ENCODE measurements at places on chromosomes 11 and 22. TPM values are rescaled to one million over a fixed set of nuclear protein-coding genes. Genes with fewer than 3 reads are reported as not detected.

GRCh38 chr22:29106839-29107238 is 34.0 kb downstream of the KREMEN1 start:
- no peak overlapping the region for H3K4me3 ChIP-seq
- no peaks in the 10 kb centered on the region for H3K36me3 ChIP-seq
- DNase-seq, result no peak
- H3K27ac ChIP-seq, result no peak overlapping the region

GRCh38 chr22:36724836-36725235 is 21.3 kb upstream of the CACNG2 start:
- H3K27me3 ChIP-seq, result peaks cover 35% of the 10 kb centered on the region
- DNase-seq, result no peak
- no peak overlapping the region for H3K27ac ChIP-seq
- no peaks in the 10 kb centered on the region for H3K4me1 ChIP-seq
- H3K36me3 ChIP-seq, result no peaks in the 10 kb centered on the region
- no peak overlapping the region for H3K4me3 ChIP-seq

GRCh38 chr22:38497869-38498268 is 8.2 kb downstream of the DDX17 start:
- peaks cover 89% of the 10 kb centered on the region for H3K36me3 ChIP-seq
- no peaks in the 10 kb centered on the region for H3K27me3 ChIP-seq
- H3K27ac ChIP-seq, result no peak overlapping the region
- H3K4me1 ChIP-seq, result peaks cover 24% of the 10 kb centered on the region
- no peak for DNase-seq
- H3K4me3 ChIP-seq, result no peak overlapping the region

DNA sequence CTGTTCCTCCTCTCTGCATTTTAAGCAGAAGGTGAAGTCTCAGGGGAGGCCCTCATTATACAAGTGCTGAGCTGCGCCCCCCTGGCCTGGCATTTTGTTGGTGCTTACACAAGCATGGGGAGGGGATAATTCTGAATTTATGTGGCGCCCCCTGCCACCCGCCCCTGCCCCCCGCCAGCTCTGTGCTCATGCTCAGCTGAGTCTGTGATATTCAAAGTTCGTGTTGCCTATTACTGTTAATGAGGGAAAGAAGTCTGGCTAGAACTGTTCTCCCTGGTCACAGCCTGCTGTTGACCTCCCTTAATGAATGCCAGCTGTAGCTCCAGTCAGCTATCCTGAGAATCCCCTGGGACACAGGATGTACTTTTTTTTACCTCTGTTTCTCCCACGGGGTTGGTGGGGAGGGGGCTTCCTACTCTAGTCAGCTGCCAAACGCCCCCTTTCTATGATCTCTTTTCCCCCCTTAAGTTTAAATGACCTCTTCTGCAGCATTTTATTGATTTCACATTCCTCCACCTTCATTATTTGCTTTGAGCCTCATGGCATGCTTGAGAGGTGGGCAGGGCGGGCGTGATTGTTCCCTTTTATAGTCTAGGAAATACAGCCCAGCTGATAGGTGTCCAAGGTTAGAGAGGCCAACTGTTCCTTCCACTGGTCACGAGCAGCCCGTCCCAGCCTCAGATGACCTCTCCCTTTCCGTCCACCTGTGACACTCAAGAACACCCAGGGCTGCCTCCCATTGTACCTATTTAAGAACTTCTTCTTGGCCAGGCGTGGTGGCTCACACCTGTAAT is 12.2 kb downstream of the USP2 start:
- no peaks in the 10 kb centered on the region for H3K36me3 ChIP-seq
- no peak overlapping the region for H3K4me3 ChIP-seq
- H3K27ac ChIP-seq, result no peak overlapping the region
- peaks cover 5% of the 10 kb centered on the region for H3K4me1 ChIP-seq
- peaks cover 40% of the 10 kb centered on the region for H3K27me3 ChIP-seq

GRCh38 chr11:124195189-124195734 is 12.1 kb downstream of the OR10D3 start:
- H3K27ac ChIP-seq, result no peak overlapping the region
- peaks cover 3% of the 10 kb centered on the region for H3K27me3 ChIP-seq
- DNase-seq, result no peak
- H3K4me3 ChIP-seq, result no peak overlapping the region
- H3K4me1 ChIP-seq, result peaks cover 2% of the 10 kb centered on the region

GRCh38 chr22:23497016-23497885 is 82.8 kb downstream of the IGLL1 start:
- H3K27ac ChIP-seq, result no peak overlapping the region
- H3K4me3 ChIP-seq, result no peak overlapping the region
- H3K36me3 ChIP-seq, result no peaks in the 10 kb centered on the region
- no peak for DNase-seq
- peaks cover 5% of the 10 kb centered on the region for H3K27me3 ChIP-seq
- H3K4me1 ChIP-seq, result no peaks in the 10 kb centered on the region

GRCh38 chr22:44195189-44195871 is 14.6 kb downstream of the PARVG start:
- H3K36me3 ChIP-seq, result peaks cover 60% of the 10 kb centered on the region
- H3K27me3 ChIP-seq, result no peaks in the 10 kb centered on the region

DNA sequence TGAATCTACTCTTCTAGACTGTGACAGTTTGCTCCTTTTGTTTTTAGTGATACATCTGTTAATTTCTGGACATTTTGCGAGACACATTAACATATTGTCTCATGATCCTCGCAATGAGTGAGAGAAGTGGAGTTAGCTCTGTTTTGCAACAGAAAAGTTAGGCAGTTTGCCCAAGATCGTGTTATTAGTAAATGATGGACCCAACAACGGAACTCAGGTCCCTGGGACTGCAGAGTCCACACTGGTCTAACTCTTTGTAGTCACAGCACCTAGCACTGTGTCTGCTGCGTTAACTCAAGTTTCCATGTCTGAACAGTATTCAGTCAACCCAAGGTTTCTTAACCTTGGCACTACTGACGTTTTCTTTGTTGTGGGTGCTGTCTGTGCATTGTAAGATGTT is 3.2 kb downstream of the DEPDC7 start:
- H3K4me1 ChIP-seq, result peaks cover 9% of the 10 kb centered on the region
- H3K4me3 ChIP-seq, result no peak overlapping the region
- no peaks in the 10 kb centered on the region for H3K36me3 ChIP-seq
- peaks cover 43% of the 10 kb centered on the region for H3K27me3 ChIP-seq
- no peak for DNase-seq
- H3K27ac ChIP-seq, result no peak overlapping the region

DNA sequence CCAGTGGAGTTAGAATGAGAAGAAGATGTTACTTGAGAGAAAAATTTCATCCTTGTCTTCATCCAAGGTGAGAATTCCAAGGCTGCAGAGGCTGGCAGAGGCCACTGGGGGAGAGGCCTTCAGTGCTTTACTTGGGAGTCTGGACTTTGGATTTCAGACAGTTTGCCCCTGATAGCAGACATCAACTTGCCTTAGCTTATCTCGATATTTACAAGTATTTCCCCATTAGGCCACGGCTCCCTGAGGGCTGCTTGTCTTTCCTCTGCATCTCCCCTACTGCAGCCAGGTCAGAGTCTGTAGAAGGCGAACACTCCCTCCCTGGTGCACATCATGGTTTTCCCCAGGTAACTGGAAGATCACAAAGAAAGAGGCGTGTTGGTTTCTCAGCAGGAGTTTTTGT is 29.9 kb upstream of the BSX start:
- H3K4me1 ChIP-seq, result no peaks in the 10 kb centered on the region
- H3K4me3 ChIP-seq, result no peak overlapping the region
- no peaks in the 10 kb centered on the region for H3K36me3 ChIP-seq
- no peak overlapping the region for H3K27ac ChIP-seq
- peaks cover 23% of the 10 kb centered on the region for H3K27me3 ChIP-seq
- DNase-seq, result no peak

IFITM5 gene
- total RNA-seq, result not detected

ANKK1 gene
- 0.20 TPM for total RNA-seq
